ENCODE measurements at places on chromosomes 5 and 9.

- no peak for DNase-seq
Measured at GRCh38 chr9:102506406-102506805, 488.7 kb upstream of the CYLC2 start.

DNA sequence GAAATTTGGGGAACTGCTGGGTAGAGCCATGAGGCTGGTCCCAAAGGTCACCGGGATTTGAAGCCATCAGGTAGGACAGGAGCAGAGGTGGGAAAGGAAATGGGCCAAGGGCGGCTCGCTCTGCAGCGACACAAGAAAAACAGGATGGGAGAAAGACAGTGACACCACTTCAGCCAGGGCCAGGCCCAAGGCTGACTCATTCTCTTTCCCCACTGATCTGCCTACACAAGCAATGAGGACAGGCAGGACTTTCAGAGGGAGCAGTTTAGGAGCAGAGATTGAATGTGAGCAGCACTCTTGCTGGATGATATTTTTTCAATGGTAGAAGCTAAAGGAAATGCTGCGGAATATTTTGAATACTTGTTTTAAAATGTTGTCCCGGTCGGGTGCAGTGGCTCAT lies 3.5 kb downstream of the RUFY1 start:
- DNase-seq = no peak

- no peak for DNase-seq
Measured at GRCh38 chr9:126400571-126400970, 73.9 kb downstream of the MVB12B start.

DNA sequence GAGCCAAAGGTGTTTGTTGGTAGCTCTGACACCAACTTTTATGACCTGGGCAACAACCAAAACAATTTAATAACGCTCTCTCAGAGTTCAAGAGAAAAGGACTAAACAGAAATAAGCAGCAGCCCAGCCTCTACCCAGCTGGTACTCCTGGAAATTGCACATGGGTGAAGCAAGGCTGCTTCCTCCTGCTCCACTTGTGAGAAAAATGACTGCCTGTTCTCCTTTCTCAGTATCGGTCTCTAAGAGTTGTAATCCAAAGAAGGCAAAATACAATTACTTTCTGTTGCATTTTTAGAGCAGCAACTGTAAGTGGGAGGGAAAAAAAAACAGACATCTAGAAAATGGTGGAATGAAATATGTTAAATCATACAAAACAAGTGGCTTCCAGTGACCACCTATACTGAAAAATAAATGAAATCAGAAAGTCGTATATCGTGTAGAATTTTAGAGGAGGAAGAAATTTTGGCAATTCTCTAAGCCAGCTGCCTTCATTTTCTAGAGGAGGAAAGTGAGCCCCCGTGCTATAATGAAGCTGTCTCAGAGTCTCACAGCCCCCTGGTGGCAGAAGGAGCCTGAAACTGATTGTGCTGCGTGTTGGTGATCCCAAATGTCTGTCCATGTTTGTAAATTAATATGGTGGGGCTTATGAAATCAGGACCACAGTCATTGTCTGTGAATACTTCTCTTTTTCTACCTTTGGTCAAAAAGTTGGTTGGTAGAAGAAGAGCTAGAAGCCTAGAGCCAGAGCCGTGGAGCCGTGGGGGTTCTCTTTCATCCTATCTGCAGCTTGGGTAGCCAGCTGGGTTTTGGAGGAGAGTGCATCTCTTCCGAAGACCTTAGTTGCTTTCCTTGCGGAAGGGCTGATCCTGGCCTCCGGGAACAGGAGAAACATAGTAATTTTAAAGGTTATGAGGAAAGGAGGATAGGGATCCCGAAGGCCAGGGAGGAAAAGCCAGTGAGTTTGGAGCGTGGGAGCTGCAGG lies 139.9 kb downstream of the PIP5K1B start:
- peak; percentile 30 for DNase-seq

GRCh38 chr5:97418462-97418861 lies 235.4 kb upstream of the RIOK2 start:
- no peak for DNase-seq

DNA sequence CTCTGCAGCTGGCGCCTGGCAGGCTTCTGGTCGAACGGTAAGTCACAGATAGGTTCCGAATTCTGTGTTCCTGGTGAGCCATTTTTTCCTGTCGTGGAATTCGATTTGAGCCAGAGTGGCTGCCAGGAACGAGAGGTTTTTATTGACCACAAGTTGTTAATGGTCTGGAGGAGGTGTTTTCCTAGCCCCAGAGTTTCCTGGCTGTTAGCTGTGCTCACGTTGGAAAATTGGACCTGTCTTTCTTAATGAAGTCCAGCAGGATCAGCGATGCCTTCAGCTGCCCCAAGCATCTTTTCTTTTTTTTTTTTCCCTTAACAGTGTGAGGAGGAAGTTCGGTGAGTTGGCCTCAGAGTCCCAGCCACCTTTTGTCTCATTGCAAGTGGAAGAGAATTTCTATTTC lies 62.9 kb downstream of the COL5A1 start:
- DNase-seq = peak; percentile 86

DNA sequence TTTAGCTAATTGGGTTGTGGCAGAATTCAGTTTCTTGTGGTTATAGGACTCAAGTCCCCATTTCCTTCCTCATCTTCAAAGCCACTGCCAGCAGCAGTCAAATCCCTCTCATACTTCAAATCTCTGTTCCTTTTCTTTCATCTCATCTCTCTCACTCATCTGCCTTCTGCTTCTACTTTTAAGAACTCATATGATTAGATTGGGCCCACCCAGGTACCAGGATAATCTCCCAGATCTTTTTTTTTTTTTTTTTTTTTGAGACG lies 8.0 kb upstream of the REEP5 start:
- DNase-seq = no peak

- peak; percentile 54 for DNase-seq
Measured at GRCh38 chr9:133429641-133430161, 7.5 kb downstream of the ADAMTS13 start.

DNA sequence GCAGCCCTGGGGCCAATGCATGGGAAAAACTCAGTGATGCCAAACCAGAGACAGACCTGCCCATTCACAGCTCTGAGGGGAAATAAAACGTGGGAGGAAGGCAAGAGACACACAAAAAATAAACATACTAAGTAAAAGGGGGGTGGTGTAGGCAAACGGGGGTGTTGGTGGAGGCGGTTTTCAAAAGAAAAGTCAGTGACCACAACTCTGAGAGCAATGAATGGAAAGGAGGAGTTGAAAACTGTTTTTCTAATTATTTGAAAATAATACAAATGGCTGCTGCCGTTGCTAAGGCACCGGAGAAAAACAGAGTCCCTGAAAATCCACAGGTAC lies 293.5 kb downstream of the EFNA5 start:
- no peak for DNase-seq

DNA sequence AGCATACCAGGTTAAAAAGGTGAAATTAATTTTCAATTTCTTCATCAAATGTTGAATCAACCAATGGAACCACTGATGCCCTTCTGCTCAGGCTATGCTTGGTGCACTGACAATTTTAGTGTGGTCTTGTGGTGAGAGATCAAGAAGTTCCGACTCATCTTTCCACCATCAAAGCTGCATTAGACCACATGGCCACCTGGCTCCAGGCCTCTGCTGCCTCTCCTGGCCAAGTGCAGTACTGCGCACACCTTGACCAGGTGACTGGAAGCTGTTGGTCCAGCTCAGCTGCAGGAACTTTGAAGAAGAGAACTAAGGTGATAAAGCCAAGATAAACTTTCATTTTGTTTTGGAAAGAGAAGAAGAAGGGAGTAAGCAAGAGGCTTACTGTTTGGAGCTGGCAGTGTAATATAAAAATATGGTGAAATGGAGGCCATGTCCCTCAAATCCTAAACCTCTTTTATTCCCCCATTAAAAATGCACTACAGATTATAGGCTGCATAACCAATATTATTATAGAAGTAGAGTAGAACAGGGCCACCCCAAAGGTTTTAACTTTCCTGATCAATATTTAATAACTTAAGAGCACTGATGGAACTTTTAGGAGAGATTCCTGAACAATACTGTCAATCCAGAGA lies 315.5 kb upstream of the C9orf72 start:
- no peak for DNase-seq

- DNase-seq = no peak
Measured at GRCh38 chr9:120110520-120110919, 469.4 kb downstream of the CDK5RAP2 start.

- DNase-seq = no peak
Measured at GRCh38 chr5:53430618-53431252, 49.7 kb upstream of the FST start.

DNA sequence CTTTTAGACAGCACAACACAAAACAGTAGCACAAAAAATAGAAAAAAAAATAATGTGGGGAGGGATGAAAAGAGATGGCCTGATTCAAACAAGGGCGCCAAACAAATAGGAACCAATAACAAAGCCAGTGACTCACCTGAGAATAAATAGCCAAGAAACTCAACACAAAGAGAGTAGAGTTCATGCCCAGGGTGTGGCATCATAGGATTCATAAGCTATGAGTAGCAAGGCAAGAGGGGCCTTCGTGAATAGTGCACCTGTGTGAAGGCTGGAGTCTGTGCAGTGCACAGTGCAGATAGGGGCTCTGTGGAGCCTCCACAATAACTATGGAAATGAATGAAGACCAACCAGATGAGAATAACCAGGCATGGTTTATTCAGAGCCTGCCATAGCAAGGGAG lies 541.7 kb downstream of the SPOCK1 start:
- DNase-seq = no peak

DNA sequence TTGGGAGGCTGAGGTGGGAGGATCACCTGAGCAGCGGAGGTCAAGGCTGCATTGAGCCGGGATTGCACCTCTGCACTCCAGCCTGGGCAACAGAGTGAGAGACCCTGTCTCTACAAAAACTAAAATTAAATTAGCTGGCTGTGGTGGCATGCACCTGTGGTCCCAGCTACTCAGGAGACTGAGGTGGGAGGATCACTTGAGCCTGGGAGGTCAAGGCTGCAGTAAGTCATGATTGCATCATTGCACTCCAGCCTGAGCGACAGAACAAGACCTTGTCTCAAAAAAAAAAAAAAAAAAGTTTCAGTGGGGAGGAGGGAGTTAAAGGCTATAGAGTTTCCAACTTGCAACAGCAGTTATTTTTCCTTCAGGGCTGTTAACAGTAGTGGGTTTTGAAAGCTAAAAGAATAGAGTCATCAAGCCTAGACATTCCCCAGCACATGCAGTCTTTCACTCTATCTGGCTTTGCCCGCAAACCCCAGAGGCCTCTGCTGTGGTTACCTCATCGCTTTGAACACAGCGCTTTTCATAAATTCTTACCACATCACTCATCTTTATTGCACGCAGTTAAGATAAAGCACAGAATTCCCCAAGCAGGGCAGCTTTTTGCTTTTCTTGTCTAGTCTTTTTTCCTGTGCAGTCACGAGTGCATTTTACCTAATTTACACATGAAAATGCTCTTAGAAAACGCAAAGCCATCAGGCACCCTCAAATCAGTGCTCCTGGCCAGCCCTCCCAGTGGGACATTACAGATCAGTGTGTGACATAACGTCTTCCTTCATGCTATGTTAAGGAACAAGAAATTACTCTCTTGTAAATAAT lies 8.7 kb upstream of the SLC2A8 start:
- DNase-seq = peak; percentile 63

DNA sequence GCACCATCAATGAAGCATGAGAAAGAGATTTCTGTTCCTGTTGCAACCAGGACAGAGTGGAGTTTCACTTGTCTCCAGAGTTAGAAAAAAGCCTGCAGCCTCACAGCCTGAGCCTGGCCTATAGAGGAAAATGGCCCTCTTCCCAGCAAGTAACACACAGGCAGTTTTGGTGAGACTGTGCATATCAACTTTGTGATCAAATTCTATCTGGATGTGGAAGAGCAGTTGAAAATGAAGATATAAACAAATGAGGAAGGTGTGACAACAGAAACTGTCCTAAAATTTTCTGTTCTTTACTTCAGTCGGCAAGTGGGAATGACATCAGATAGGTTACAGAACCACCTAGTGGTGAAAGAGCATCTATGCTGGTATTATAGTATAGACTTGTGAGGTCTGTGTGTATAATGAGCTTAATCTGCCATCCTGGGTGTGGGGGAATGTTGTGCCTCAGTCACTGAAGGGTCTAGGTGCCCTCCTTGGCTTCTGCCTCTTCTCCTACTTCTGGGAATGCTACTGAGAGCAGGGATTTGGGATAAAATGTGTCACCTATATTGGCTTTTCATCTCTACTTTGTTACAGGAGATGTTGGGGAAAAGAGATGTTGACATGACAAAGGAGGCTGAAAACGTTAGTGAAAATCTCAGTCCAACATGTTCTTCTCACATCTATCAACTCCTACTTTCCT lies 28.2 kb downstream of the YIPF5 start:
- DNase-seq = no peak

DNA sequence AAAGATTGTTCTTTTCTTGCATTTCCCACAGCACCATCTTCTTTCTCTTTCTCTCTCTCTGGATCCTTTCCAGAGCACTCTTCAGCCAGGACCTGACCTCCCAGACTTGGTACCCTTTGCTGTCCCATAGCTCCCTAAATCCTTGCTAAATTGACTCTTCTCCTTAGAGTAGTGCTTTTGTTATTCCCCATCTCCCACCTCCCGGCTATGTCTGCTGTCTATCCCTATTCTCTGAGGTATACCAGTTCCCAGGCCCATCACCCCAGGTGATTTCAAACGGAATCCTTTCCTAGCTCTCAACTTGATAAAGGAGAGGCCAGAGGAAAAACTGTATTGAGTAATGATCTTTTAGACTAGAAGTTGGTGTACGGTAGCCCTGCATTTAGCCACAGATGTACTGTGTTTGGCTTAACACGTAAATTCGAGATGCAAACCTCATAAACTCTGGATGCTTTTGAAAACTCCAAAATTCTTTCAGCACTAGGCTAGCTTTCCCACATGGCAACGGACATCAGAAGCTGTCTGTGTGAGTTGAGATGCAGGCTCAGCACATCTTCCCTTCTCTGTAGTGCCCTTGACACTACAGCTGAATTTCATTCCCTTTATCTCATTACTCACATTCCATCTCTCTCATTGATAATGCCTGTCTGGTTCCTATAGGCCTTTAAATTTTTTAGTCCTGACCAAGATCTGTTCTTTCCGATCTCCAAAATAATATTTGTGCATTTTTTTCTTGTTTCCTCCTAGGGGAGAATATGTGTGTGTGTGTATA lies 320.8 kb upstream of the ITGA1 start:
- DNase-seq = no peak

- no peak for DNase-seq
Measured at GRCh38 chr9:88041447-88041846, 67.1 kb upstream of the CDK20 start.

GRCh38 chr5:153463806-153464205 lies 26.7 kb upstream of the GRIA1 start:
- DNase-seq = no peak

DNA sequence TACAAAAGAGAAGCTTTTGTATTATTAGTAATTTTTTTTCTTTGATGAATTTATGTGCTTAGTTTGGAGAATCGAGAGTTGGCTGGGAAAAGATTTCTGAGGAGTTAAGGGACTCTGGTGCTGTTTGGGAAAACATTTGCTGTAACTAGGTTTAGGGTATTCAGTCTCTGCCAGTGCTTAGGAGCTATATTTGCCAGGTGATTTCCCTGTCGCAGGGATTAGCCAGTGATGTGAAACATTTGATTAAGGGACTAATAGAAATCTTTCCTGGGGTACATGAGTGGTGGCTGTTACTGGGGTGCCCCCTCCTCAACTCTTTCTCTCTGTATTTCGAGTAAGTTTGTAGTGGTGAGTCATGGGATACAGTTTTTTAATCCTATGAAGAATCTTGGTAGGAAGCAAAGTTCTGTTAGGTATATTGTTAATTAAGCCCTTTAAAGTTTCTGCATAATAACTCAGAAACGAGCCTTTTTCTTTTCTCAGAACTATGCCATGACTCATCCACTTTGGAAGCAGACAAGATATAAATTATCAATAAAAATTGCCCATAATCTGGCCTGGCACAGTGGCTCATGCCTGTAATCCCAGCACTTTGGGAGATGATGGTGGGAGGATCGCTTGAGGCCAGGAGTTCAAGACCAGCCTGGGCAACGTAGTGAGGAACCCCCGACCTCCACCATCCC lies 18.6 kb downstream of the RGMB start:
- DNase-seq = no peak

- no peak for DNase-seq
Measured at GRCh38 chr5:69257577-69257976, 22.9 kb downstream of the CDK7 start.

Data from femur (tissue), 1 donor.